ENCODE measurements at places on chromosomes 1 and 21.

GRCh38 chr1:36950604-36951291 is 83.6 kb downstream of the GRIK3 start:
- no peak for DNase-seq

GRCh38 chr1:23544444-23545389 is 13.7 kb upstream of the E2F2 start:
- DNase-seq = no peak

- no peak for DNase-seq
Measured at GRCh38 chr1:40860706-40861223, 1.4 kb downstream of the CITED4 start.

- DNase-seq = no peak
Measured at GRCh38 chr1:210303391-210303790, 25.3 kb upstream of the HHAT start.

DNA sequence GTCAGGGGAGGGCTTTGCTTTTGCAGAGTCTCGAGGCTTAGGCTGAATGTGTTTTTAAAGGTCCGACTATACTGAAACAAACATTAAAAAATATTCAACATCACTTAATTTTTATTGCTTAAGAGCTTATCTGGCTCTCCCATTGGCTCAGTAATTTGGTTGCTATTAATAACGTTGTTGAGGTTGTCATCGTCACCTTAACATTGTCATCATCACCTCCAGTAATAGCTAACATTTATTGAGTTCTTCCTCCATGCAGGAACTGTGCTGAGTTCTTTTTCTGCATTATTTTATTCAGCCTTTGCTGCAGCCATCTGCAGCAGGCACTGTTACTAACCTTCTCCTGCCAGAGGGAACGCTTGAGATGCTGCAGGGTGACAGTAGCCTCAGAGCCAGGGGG is 40.1 kb downstream of the ADARB1 start:
- no peak for DNase-seq

GRCh38 chr1:177103005-177103852 is 61.3 kb downstream of the ASTN1 start:
- no peak for DNase-seq

- no peak for DNase-seq
Measured at GRCh38 chr21:31447505-31447904, 103.4 kb upstream of the TIAM1 start.

DNA sequence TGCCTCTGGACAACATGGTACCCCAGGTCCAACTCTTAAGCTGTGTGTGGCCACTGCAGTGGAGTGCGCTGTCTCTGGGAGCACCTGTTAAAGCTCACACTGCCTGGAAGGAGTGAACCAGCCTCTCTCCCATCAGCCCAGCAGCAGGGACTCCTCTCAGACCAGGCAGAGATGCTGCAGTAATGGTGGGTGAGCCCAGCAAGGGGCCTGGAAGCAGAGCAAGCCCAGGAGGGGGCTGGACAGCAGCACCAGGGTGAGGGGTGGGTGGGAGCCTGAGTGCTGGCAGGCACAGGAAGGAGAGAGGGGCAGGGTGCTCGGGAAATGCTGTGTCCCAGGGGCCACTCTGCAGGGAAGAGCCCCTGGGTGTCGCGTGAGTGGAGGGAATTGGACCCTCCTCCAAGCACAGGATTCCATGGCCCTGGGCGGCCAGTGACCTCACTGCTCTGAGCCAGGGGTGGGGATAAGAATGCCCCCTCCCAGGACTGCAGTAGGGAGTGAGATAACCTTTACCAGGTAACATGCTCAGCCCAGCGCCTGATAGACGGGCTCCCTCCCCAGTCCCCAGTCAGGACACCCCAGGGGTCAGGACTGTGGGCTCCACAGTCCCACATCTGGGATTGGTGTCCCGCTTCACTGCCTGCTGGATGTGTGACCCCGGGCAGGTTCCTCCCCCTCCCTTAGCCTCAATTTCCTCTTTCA is 313.1 kb downstream of the MATN1 start:
- DNase-seq = no peak

DNA sequence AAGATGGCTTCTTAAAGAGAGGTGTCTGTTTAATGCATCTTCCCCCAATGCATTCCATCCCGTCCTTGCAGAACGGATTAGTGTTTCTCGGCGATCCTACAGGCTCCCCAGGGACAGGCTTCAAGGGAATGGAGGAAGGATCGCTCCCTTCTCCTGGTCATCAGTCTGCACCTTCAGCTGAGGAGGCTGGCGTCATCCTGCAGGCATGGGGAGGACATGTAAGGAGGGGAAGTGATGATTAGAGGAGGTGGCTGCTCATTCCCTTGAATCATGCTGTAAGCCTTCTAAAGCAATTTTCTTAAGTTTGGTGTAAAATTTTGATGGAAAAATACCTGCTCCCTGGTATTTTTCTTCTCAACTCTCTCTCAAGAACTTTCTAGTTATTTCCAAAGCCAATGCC is 603.6 kb downstream of the NPHP4 start:
- DNase-seq = no peak

DNA sequence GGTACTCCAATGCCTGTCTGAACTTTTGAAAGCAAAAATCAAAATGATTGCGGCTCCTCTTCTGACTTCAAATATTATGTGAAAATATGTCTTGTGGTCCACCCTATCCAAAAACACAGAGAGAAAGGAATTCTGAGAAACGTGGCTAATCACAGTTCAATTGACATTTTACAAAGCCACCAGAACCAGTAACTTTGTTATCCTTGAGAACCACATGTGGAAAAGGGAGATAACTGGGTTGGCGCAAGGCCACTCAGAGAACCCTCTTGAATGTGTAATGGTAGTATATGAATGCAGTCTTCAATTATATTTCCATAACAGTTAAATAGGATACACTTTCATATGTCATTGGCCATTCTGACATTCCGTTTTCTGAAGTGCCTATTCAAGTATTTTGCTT is 1030.0 kb upstream of the TMPRSS15 start:
- DNase-seq = no peak

DNA sequence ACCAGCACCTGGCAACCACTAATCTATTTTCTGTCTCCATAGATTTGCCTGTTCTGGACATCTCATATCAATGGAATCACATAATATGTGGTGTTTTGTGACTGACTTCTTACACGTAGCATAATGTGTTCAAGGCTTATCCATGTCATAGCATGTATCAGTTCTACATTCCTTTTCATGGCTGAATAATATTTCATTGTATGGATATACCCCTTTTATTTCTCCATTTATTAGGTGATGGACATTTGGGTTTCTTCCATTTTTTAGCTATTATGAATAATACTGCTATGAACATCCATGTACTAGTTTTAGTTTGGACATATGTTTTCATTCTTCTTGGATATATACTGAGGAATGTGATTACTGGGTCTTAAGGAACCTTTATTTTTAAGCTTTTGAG is 78.0 kb upstream of the OLIG2 start:
- DNase-seq = no peak

DNA sequence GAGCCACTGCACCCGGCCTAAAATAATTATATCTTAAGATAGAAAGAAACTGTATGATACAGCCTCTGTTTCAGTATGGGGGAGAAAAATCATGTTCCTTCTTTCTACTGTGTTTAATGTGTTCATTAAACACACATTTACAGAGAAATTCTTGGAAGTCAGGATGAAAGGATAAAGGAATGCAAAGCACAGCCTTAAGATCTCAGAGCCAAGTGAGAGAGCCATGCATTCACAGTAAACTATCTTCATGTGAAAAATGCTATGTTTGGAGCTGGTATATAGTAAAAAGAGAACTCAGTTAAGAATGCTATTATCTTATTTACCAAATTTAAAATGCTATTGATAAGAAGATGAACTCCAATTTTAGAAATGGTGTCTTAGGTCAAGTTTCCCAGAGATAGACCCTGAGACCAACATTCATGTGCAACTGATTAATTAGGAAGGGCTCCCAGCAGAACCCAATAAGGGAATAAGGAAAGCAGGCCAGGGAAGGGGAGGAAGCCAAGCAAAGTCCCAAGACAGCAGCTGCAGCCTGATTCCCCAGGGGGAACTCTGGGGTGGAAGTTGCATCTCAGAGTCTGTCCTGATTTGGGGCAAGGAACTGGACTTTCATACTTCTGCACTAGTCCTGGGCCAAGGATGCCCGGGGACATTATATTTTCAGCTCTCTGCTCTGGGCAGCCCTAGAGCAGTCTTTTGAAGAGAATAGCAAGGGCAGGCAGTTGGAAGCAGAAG is 130.0 kb upstream of the ZNF648 start:
- no peak for DNase-seq

- DNase-seq = no peak
Measured at GRCh38 chr1:7042322-7043190, 257.3 kb downstream of the CAMTA1 start.
